ENCODE measurements at places on chromosomes 7 and 10.

GRCh38 chr10:78804411-78805032 is 264.2 kb upstream of the ZMIZ1 start:
- no peak for DNase-seq

DNA sequence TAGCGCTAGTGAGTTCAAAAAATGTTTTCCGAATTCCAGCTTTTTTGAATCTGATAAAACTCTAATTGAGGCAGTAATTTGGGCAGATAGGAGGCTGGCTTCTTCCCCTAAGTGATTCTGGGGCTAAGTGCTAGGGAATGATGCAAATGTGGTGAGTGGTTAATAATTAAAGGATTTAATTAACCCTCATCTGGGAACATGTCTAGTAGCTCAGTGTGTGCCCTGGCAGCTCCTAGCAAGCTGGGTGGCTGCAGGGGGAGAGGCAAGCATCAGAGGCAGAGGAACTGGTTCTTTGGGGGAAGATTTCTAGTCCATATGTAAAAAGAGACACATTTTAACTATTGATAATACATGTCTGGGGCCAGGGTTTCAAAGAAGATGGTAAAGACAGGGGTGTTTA is 354.5 kb downstream of the WDR11 start:
- DNase-seq = no peak

GRCh38 chr7:13185139-13185538 is 497.7 kb downstream of the ARL4A start:
- DNase-seq = no peak

DNA sequence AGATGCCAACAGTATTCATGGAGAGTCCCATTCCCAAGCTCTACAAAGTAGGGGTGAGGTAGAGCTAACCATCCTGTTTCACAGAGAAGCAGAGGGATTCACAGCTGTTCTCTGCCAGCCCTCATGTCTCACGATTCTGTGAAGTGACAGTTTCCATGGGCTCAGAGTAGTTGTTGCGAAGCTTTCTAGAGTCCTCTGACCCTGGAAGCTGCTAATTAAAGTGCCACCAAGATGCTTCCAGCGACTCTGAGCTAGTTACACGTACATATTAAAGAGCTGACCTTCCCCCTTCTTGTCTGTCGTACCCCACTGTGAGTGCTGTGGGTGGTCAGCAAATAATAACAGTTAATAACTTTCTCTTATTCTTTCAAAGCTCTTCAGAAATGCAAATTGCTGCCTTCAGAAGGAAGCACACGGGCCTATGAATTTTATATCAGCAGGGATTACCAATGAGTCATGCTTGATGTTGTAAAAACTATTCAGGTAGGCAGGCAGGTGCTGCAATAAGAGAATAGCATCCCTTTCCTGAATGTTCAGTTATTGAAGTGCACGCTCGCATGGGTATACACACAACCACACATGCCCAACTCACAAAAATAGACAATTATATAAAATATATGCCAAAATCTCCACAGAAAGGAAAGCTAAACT is 34.1 kb downstream of the DNAJB9 start:
- DNase-seq = no peak

DNA sequence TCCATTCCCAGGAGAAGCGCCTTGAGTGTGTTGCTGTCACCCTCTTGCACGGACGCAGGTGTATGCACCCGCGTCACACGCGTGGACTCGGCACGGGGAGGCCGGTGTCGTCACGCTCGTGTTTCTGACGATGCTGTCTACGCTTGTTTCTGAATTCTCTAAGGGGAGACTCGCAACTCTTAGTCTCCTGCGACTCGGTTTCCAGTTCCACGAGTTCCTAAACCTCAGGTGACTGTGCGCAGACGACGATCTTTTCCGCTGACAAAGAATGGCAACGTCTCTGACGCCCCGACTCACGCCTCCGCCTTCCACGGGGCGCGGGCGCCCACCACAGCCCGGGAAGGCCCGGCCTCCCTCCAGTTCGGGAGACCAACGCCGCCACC is 579 bp downstream of the IDI1 start:
- DNase-seq = no peak

DNA sequence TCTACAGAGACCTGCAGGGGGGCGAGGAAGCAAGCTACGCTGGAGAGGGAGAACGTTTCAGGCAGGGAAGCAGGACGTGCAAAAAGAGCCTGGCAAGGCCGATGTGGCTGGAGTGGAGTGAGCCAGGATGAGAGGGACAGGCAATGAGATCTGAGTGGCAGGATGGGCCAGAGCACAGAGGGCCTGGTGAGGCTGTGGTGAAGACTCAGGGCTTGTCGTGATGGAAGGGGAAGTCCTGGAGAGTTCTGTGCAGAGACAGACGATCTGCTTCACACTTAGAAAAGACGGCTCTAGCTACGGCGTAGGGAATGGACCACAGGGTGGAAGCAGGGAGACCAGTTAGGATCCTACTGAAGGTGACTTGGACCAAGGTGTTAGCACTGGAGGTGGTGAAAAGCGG is 87.0 kb downstream of the SH3PXD2A start:
- DNase-seq = no peak

- DNase-seq = no peak
Observed at GRCh38 chr10:110279407-110279986, 25.2 kb downstream of the SMNDC1 start.

- no peak for DNase-seq
Observed at GRCh38 chr10:13165177-13165576, 3.8 kb downstream of the MCM10 start.

- DNase-seq = no peak
Observed at GRCh38 chr10:129025787-129026186, 441.3 kb upstream of the MGMT start.

- DNase-seq = no peak
Observed at GRCh38 chr7:37730501-37730900, 46.9 kb downstream of the GPR141 start.

DNA sequence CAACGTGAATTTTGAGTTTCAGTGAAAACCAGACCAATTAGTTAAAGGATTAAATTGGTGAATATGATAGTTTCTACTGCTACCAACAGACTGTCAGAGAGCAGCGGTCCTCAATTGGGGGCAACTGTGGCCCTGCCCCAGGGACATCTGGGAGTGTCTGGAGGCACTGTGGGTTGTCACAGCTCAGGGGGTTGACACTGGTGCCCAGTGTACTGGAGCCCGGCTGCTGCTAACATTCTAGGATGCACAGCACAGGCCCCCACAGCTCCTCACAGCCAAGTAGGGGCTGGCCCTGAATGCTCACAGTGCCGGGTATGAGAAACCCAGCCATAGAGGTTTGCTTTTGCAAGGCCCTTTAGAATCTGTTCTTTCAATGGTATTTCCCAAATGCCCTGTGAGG is 84.1 kb upstream of the CXCL12 start:
- no peak for DNase-seq

DNA sequence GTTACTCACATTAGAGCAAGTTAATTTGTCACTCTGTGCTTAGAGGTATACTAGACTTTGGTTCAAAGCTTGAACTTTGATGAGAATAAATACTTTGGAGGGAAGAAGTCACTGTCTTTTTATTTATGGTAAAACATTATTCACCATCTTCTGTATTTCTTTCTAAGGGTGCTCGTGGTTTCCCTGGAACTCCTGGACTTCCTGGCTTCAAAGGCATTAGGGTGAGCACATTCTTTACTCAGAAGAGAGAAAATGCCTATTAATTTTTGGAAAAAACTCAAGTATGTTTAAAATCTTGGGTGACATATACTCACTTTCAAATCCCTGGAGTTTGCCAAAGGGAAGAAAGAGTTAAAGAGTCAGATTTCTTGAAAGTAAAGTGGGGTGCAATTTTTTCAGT is 10.8 kb downstream of the COL1A2 start:
- DNase-seq = no peak

DNA sequence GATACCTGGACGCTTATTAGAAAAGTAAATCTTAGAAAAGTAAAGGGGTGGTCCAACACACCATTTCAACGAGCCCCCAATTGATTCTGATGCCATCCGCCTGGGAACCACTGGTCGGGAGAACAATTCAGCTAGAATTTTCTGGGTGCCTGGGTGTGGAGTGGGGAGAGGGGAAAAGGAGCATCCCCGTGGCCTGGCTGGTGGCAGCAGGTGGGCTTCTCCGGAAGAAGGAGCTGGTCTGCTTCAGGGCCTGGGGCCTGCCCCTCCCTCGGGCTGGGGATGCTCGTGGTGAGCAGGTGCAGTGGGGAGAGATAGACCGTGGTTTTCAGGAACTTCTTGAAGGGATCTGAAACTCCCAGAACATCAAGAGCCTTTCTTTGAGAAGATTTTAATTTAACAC is 39.9 kb upstream of the DUSP5 start:
- DNase-seq = no peak

GRCh38 chr7:100099452-100099851 is 1.7 kb downstream of the MCM7 start:
- DNase-seq = no peak

GRCh38 chr7:88302486-88302885 is 4.2 kb downstream of the STEAP4 start:
- no peak for DNase-seq

- no peak for DNase-seq
Observed at GRCh38 chr7:39392151-39392550, 174.1 kb upstream of the YAE1 start.

DNA sequence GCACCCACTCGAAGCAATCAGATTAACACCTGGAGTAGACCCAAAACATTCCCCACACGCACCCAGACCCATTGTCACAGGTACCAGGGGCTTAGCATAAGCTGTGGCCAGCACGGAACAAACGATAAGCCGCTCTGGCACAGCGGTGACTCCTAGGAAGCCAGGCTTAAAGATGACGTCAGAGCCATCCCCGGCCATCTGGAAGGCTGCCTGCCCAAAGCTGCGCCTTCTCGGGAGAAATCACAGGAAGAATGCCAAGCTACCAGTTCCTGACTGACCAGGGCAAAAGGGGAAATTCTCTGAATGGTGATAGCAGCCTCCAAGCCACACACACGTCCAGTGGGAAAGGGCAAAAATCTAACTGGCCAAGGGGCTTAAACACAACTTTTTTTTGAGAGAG is 13.0 kb upstream of the WIPI2 start:
- no peak for DNase-seq

DNA sequence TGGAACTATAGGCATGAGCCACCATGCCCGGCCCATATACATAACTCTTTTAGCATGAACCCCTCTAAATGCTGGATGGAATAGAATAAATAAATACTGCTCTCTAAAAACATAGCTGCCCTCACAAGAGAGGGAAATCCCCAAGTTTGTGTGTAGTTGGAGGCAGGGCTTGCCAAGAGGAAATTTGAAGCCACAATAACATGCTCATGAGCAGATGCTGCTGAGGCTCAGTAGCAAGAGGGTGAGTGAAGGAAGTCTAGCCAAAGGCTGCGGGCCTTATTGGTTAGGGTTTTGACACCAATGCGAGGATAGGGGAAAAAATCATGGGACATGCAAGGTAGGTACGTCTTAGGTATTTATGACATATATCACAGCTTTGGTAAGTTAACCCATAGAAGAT is 17.3 kb downstream of the TPK1 start:
- no peak for DNase-seq

GRCh38 chr7:22586101-22586785 is 86.3 kb upstream of the STEAP1B start:
- no peak for DNase-seq

DNA sequence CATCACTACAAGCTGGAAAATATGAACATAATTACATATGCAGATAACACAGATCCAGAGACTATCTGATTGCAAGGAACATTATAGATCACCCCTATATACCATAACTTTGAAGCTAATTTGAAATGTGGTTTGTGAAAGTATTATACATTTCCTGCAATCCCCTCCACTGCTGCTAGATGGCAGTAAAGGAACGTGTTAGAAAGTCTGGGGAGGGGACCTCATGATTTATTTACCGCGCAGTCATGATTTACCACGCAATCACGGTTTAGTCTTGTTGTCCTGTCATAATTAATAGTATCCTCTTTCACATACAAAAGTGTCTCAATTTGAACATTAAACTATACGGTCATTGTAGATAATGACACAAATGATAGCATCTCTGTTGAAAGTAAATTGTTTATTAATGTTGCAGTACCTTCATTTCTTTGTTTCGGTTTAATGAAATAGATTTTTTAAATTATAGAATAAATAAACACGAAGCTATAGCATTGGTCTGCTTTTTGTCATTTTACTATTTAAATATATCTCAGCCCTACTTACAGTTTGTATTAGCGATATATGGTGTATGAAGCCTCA is 145.3 kb upstream of the PRSS1 start:
- peak; percentile 10 for DNase-seq

- DNase-seq = no peak
Observed at GRCh38 chr7:4226524-4226882, 455.6 kb upstream of the FOXK1 start.

GRCh38 chr7:9029681-9030530 is 596.5 kb downstream of the NXPH1 start:
- DNase-seq = no peak

DNA sequence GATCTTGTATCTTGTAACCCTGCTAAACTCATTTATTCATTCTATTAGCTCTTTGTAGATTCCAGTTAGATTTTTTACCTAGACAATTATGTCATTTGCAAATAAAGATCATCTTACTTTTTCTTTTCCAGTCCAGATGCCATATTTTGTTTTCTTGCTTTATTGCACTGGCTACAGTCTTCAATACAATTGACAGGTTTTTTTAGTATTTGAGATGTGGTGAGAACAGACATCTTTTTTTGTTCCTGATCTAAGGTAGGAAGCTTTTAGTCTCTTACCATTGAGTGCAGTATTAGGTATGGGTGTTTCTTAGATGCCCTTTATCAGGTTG is 12.1 kb downstream of the SPRN start:
- DNase-seq = no peak

DNA sequence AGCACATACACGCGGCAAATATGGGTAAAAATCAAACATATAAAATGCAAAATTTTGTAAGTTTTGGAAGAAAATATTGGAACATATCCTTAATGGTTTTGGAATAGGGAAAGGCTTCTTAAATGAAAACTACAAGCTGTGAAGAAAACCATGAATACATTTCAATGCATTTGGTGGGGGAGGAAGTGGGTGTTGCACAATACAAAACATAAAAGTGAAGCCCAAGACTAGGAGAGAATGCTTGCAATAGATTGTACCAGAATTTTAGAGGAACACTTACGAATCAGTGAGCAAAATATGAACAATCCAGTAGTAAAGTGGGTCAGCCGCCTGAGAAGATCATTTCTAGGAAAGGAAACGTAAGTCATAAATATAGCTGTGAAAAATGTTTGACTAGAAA is 322.6 kb upstream of the MKI67 start:
- no peak for DNase-seq

DNA sequence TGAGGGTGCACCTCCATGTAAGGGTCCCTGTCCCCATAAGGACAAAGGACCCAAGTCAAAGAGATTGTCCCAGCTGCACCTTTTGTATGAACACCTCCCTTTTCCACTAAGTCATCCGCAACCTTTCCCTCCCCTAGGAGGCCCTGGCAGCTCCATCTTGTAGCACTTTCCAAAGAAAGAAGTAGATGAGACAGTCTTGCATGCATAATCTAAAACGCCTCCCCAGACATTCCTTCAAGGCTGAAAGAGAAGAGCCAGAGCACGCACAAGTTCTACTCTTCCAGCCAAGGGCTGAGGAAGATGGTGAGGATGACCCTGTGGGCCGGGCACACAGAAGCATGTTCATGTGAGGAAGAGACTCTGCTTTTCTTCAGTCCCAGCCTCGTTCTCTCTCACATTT is 194.4 kb downstream of the TNS3 start:
- no peak for DNase-seq

- DNase-seq = no peak
Observed at GRCh38 chr10:113430634-113431397, 122.0 kb upstream of the HABP2 start.

All from GM12892 (cell line).